Transverse colon (tissue), 4 donors: ENCODE measurements at places on chromosomes 1 and 21.

- DNase-seq = no peak
These were observed 33.8 kb upstream of the RIPK4 start for GRCh38 chr21:41800425-41801320.

GRCh38 chr21:45820171-45821091, 161.1 kb upstream of the COL6A1 start:
- DNase-seq = peak; percentile 77

DNA sequence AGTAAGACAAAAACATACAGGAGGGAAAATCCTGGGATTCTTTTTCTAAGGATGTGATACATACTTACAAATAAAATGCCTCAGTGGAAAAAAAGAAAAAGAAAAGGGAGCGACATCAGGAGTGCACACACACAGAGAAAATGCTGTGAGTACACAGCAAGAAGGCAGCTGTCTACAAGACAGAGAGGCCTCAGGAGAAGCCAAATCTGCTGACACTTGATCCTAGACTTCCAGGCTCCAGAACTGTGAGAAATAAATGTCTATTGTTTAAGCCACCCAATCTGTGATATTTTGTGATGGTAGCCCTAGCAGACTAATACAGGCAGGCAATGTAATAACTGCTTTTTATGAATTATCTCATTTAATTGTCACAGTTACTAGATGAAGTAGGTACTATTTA, 17.0 kb upstream of the TRIM45 start:
- no peak for DNase-seq

GRCh38 chr1:167150492-167150833, 56.6 kb downstream of the STYXL2 start:
- DNase-seq = no peak

DNA sequence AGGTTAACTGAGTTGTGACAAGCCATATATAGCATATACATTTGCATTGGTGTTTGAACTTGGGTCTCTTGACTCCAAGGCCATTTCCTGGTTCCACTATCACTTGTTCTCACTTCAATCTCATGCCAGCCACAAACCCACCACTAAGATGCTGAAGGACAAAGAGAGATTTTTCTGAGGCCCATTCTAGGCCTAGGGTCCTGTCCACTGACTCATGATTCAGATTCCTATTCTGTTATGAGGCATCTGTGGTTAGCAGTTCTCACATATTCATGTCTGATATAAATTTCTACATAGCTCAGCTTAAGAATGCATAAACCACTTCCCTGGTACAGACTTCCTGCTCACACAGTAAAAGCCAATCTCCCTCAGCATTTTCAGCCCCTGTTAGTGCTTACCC, 326.1 kb upstream of the BEND5 start:
- DNase-seq = no peak

DNA sequence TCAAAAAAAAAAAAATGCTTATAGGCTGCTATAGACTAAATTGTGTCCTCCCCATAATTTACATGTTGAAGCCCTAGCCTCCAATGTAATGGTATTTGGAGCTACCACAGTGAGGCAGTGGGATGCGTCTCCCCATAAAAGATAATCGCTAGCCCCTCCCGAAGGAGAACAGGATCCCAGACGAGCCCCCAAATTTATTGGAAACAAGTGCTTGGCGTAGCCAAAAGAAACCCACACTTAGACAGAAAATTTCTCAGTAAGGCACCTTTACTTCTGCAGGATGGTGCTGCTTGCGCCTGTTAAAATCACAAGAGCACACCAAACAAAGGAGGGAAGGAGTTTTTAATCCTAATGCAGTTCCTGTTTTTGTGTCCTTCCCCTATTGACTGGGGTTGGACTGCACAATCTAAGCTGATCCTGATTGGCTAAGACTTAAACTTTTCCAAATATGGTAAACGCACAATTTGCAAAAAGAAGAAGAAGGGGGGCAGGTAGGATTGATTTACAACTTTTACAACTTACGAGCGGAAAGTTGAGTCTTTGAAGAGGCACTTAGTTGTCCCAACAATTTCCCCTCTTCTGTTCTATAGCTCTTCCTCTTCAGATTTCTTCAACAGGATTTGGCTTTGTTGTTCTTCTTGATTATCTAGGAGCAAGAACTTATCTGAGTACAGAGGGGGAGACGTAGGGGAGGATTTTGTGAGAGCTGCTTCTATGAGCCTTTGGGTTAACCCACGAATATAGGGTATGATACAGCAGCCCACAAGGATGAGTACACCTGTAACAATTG, 3.0 kb upstream of the IPP start:
- DNase-seq = no peak

DNA sequence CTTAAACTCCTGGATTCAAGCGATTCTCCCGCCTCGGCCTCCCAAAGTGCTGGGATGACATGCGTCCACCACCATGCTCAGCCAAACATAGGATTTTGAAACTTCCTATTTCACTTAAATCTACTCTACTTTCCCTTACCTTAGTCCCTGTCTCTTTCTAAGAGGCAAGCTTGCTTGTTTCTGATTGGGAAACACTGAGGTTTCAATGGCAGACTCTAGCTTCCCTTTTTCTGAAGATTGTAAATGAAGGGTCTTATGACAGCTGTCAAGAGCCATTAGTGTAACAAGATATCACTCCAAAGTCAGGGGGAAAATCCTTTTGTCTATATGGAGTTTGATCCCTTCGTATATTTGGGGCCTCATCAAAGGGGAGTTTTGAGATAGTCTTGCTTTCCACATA, 23.5 kb upstream of the LMO4 start:
- no peak for DNase-seq

GRCh38 chr21:16588433-16588860, 858.7 kb downstream of the USP25 start:
- DNase-seq = peak; percentile 21

- DNase-seq = no peak
These were observed 138.3 kb upstream of the ZBTB40 start for GRCh38 chr1:22313321-22313720.

GRCh38 chr1:7456722-7457082, 314.4 kb upstream of the VAMP3 start:
- no peak for DNase-seq

DNA sequence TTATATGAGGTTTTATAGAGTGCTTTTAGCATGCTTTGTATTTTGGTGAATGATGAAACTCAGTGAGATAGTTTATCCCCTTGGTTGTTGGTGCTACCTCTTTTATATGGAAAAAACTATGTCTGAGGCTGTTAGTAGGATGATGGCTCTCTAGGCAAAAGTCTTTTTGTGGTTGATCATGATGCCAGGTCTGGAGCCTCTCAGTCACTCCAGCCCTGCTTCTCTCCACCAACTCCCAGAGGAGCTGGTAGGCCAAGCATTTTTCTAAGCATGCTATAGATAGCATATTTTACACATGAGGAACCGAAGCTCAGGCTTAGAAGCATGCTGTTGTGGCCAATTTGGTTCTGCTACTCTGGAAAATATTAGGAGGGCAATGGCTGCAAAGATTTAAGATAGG, 82.2 kb downstream of the FMN2 start:
- no peak for DNase-seq

GRCh38 chr1:44417351-44418021, 12.4 kb downstream of the RNF220 start:
- no peak for DNase-seq

GRCh38 chr1:183675381-183675780, 22.3 kb upstream of the APOBEC4 start:
- no peak for DNase-seq

DNA sequence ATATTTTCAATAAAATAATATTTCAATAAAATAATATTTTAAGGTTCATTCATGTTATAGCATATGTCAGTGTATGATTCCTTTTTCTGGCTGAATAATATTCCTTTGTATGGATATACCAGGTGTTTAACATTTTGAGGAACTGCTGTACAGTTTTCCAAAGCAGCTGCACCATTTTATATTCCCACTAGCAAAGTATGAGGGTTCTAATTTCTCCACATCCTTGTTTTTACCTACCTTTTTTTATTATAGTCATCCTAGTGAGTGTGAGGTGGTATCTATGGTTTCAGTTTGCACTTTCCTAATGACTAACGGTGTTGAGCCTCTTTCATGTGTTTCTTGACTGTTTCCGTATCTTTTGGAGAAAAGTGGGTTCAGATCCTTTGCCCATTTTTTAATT, 5.2 kb downstream of the DEGS1 start:
- no peak for DNase-seq

- no peak for DNase-seq
These were observed 12.3 kb upstream of the CSF3R start for GRCh38 chr1:36494971-36495370.

DNA sequence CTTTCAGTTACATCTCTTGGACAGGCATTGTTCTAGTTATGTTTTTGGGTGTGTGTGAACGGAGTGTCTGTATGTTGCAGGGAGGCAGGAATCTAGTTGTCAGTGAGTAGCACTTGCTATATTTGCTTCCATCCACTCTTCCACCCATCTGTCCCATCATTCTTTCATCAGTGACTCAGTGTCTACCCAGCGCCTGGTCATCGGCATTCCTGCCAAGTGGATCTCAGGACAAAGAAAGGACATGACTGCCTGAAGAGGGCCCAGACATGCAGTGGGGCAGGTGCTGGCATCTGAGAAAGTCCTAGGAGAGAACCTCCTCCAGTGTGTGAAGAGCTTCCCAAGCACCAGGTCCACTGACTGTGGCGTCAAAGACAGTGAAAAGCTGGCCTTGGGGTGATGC, 27.3 kb upstream of the MAGOH start:
- no peak for DNase-seq

DNA sequence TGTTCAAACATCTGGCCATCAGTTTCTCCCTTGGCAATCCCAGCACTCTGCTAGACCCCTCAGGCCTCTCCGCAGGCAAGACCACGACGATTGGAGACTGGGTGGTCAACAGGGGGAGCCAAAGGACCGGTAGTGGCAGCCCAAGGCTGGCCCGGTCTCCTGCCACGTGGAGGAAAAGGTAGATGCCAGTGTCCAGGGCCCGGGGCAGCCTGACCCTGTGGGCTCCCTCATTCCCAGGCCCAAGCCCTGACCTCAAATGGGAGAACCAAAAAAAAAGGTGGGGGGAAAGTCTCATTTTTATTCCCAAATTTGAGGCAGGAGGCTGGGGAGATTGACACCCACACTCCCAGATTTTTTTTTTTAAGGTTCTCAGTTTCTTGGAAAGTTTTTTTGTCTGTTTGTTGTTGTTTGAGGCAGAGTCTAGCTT, 24.8 kb downstream of the S100A6 start:
- DNase-seq = peak; percentile 89

DNA sequence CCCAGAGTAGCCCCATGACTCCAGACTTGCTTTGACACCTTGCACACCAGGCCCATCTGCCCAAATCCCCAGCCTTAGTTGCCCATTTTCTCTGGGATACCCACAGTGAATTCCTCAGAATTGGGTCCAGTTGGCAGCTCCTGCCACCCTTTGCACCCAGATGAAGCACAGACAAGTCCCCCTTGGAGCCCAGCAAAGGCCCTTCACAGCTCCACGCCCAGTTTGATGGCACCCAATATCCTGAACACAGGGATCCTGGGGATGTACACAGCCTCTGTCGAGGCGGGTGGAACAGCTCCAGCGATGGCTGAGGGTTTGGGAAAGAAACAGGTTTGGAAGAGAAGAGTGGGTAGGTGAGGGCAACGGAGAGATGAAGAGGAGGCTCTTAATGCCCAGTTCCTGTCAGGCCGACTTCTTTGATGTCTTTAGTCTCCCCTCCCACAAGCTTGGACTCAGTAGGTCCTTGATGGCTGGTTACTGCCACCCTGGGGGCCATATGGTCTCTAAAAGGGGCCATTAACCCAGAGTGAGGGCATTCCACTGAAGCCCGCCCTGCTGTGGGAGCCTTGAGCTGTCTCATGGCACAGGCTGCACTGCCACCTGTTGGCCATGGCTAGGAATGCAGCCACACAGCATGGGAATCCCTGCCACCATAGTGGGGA, 21.7 kb downstream of the TMEM53 start:
- DNase-seq = peak; percentile 83

DNA sequence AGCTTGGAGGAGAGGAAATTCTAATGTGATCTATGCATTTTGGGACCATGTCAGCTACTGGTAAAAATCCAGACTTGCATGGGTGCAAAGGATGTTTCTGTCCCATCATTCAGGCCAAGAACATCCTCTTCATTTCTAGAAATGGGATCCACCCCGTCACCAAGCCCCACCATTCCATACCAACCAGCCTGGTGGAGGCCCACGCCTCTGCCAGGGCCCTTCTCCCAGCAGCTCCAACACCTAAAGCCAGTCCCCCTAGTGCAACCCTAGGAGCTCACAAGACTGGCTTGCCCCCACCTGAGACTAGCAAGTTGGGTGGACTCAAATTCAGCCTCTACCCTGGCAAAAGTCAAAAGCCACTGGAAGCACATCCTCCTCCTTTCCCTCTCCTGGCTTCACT, 1.9 kb downstream of the ARHGEF11 start:
- no peak for DNase-seq

GRCh38 chr1:200526709-200527612, 93.6 kb downstream of the KIF14 start:
- no peak for DNase-seq

GRCh38 chr1:175530183-175530582, 213.2 kb downstream of the TNR start:
- DNase-seq = no peak

- no peak for DNase-seq
These were observed 989 bp upstream of the ETV3 start for GRCh38 chr1:157139052-157139715.

GRCh38 chr1:119631433-119632102, 16.5 kb downstream of the ZNF697 start:
- DNase-seq = peak; percentile 84

GRCh38 chr21:23152130-23152529, 2153.9 kb downstream of the NCAM2 start:
- no peak for DNase-seq

DNA sequence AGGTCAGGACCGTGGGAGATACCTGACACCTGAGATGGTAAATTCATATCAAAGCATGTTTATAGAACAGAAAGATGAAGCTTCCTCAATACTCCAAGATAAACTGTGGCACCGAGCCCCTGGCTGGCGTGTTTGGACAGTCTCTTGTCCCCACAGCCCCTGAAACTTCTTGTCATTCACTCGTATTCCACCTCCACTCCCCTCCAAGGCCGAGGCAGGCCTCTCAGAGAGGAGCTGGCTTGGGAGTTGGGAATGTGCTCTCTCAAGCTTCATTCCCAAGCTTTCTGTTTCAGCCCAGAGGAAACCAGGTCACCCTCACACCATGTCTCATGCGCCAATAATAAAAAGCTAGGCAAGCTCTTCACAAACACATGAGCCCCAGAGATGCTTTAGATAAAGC, 86.1 kb downstream of the NPHP4 start:
- no peak for DNase-seq

- DNase-seq = no peak
These were observed 95.1 kb upstream of the ATP1A1 start for GRCh38 chr1:116277840-116278540.

DNA sequence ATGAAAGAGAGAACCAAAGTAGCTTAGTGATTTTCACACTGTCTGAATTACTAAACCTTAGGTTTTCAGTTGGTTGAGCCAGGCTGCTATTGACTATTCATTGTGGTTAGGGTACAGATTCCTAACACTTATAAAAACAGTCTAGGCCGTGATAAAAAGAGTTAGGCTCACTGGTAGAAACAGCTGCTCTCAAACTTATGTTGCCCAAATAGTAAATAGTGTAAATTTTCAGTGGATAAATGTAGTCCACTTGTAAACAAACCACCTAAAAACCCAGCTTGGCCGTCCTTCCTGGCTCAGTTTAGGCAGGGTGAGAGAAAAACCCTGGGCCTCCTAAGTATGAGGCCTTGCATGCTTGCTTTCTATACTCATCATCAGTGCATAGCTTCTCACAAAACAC, 34.9 kb downstream of the ARID1A start:
- DNase-seq = no peak

- DNase-seq = no peak
These were observed 1192.1 kb upstream of the B3GALT2 start for GRCh38 chr1:194378517-194378916.

GRCh38 chr1:155044812-155045657, 6.1 kb upstream of the ADAM15 start:
- DNase-seq = peak; percentile 85
